ENCODE measurements at places on chromosomes 3 and 15. TPM values are rescaled to one million over a fixed set of nuclear protein-coding genes. Genes with fewer than 3 reads are reported as not detected.

Gene SLC24A5
- total RNA-seq: not detected

Gene SERINC4
- total RNA-seq: not detected

Gene TMC3
- 0.32 TPM for total RNA-seq

Gene STRA6
- 0.16 TPM for total RNA-seq

Gene SUCNR1
- not detected for total RNA-seq

Gene ADCY5
- 0.18 TPM for total RNA-seq

Gene NCBP2
- total RNA-seq: 57.3 TPM

Gene RHOV
- not detected for total RNA-seq

Gene LRRC49
- total RNA-seq: 4.9 TPM

Gene GOLGA8F
- not detected for total RNA-seq

Gene UCN2
- total RNA-seq: 1.6 TPM

Gene CDV3
- total RNA-seq: 129 TPM

Data from cardiac atrium fibroblast (primary cell).